ENCODE measurements at places on chromosomes 3 and 15. TPM values are rescaled to one million over a fixed set of nuclear protein-coding genes. Genes with fewer than 3 reads are reported as not detected.

The SLC28A1 gene
- total RNA-seq: 0.19 TPM

The CCR3 gene
- not detected for total RNA-seq

The EBLN2 gene
- total RNA-seq: 5.0 TPM

The OSBPL10 gene
- total RNA-seq: 18.9 TPM

The C3orf49 gene
- total RNA-seq: not detected

The IFT57 gene
- total RNA-seq: 26.9 TPM

The LRRC31 gene
- not detected for total RNA-seq

The PLA2G4E gene
- not detected for total RNA-seq

The TPRG1 gene
- 13.6 TPM for total RNA-seq

The GOLGA8G gene
- not detected for total RNA-seq

The LAMB2 gene
- 310 TPM for total RNA-seq

The TJP1 gene
- total RNA-seq: 89.6 TPM

The EIF1B gene
- 79.5 TPM for total RNA-seq

The DLL4 gene
- total RNA-seq: 15.2 TPM

The TP63 gene
- total RNA-seq: 0.35 TPM
